Activated naive CD4-positive, alpha-beta T cell treated with anti-CD3 and anti-CD28 coated beads, Interleukin-2, amount 50 U/mL, for 72 hours (primary cell): ENCODE measurements at places on chromosomes 3 and 15. TPM values are rescaled to one million over a fixed set of nuclear protein-coding genes. Genes with fewer than 3 reads are reported as not detected.

GOLGA6D gene
- 0.14 TPM for total RNA-seq

PRRT3 gene
- 1.6 TPM for total RNA-seq

GRCh38 chr15:29618586-29618985 is 203.7 kb downstream of the TJP1 start:
- no peak for DNase-seq

DNA sequence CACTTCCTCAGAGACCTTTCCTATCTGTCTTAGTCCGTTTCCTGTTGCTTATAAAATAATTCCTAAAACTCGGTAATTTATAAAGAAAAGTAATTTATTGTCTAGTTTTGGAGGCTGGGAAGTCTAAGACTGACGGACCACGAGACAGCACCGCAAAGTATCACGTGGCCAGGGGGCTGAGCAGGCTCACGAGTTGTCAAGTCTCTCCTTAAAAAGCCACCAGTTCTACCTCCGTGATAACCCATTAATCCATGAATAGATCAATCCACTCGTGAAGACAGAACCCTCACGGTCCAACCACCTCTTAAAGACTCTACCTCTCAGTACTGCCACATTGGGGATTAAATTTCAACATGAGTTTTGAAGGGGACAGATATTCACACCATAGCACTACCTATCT is 821 bp downstream of the LINS1 start:
- DNase-seq = no peak

DNA sequence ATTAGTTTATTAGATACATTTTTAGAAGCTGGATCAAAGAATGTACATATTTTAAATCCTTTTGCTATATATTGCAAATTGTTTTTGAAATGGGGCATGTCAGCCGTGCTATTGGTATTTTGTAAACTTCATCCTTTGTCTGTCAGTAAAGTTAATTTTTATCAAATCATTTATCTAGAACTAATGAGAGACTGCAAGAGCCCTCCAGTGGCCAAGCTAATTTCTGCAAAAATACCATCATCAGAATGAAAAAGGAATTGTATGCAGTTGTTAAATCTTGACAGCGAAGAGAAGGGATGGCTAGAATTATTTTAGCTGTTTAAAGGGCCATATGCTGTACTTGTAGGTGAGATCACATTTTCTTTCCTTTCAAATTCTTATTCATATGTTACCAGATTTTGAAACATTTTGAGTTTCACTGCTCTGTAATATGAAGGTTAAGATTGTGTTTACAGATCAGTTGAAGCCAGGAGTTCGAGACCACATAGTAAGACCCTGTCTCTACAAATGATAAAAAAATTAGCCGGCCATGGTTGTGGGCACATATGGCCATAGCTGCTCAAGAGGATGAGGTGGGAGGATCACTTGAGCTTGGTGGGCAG is 8.1 kb upstream of the CLDN11 start:
- no peak for DNase-seq

GRCh38 chr3:187889601-187890404 is 144.5 kb upstream of the BCL6 start:
- no peak for DNase-seq
